GM23338 (cell line): ENCODE measurements at places on chromosomes 7 and 10.

- H3K4me3 ChIP-seq: no peak overlapping the region
- no peak overlapping the region for H3K27ac ChIP-seq
- no peak for DNase-seq
- H3K4me1 ChIP-seq: peaks cover 6% of the 10 kb centered on the region; the same call in 1 of the 2 replicates
Observed at GRCh38 chr7:140678816-140679130, 6.0 kb downstream of the ADCK2 start.

DNA sequence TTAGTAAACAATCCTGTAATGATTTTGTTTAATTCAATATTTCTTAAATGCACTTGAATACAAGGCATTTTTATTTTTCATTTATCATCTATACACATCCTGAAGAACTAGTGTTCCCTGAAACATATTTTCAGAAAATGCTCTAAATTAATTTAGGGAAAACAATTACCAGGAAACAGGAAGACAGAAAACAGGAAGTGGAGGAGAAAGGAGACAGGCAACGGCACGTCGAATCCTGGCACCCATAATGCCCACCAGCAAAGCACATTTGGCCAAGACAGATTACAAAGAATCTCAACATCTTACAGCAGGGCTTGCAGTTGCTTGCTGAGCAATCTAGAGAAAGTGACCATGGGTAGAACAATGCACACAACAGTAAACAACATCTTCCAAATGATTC lies 571.1 kb downstream of the GRID1 start:
- H3K27ac ChIP-seq: no peak overlapping the region
- no peaks in the 10 kb centered on the region for H3K27me3 ChIP-seq
- no peaks in the 10 kb centered on the region for H3K36me3 ChIP-seq
- H3K4me1 ChIP-seq: no peaks in the 10 kb centered on the region
- no peak for DNase-seq
- no peak overlapping the region for H3K4me3 ChIP-seq

DNA sequence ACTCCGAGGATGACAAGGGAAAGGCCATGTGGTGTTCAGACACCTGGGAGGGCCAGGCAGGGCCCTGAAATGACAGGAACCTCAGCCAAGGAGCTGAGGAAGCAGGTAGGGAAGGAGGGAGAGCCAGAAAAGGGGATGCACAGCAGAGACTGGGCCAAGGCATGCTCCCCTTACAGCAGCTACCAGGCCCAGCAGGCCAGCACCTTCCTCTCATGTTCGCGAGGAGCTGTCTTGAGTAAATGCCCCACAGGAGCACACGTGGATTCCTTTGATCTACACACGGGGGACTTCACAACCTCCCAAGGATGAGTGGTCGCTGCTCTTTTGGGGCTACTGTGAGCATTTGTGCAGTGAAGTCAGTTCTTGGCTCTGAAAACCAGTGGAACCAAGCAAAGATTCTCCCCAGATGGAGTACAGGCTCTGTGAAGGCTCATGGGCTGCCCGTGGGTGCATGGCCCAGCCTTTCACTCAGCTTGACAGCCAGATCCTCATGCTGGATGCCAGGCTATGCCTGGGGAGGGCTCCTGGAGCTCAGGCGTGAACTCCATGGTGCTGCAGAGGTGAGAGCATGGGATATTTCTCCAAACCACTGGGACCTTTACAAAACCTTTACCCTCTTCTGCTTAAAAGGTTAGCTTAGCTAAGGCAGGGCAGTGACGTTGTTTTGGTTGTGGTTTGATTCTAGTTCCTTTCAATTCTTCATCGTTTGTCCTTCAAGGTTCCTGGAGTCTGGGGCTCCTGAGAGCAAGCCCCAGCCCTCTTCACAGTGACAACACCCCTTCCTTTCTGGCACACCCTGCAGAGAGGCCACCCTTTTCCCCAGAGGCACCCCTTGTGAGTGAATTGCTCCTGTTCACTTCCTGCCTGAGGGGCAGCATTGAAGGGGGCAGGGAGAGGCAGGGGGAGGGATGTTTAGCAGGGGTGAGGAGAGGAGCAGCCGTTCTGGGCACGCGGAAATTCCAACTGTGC lies 74.2 kb upstream of the ZPBP start:
- no peak overlapping the region for H3K4me3 ChIP-seq
- H3K27me3 ChIP-seq: no peaks in the 10 kb centered on the region
- H3K4me1 ChIP-seq: no peaks in the 10 kb centered on the region

DNA sequence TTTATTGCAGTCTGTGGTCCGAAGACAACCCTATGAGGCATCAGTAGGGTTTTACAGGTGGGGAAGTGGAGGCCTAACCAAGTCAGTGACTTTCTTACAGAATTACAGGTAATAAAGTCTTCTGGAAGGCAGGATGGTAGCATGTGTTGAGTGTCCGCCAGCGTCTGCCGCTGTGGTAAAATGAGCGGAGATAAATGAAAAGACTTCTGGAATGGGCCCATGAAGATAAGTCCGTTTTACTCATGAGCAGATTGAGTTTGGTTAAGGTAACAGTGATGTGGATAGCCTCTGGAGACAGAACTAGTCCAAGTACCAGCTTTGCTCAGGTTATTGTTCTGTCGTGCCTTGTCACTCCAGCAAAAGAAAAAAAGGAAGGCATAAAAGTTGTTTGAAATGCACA lies 966 bp downstream of the FBH1 start:
- peaks cover 13% of the 10 kb centered on the region for H3K4me1 ChIP-seq
- peaks cover 8% of the 10 kb centered on the region; the same call in 1 of the 2 replicates for H3K36me3 ChIP-seq
- peak overlapping the region; percentile 80 for H3K4me3 ChIP-seq
- no peak for DNase-seq
- H3K27me3 ChIP-seq: no peaks in the 10 kb centered on the region
- peak overlapping the region; percentile 66; the same call in 1 of the 2 replicates for H3K27ac ChIP-seq

DNA sequence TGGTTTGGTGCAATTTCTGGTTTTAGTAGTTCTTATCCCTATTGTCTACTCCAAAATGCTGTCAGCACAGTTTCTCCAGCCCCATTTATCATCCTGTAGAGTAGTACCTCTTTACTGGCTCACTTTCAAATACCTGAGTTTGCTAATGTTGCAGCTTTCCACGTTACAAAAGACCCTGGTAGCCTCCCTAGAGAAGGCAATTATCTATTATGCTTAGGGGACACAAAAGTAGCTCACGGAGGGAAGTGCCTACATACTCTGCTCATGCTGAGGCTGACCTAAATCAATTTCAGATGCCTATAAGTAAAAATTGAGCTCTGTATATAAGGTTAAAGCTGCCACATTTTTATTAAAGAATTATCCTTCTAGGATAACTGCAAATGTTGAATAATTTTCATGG lies 603.6 kb downstream of the CNTNAP2 start:
- H3K27ac ChIP-seq: no peak overlapping the region
- H3K4me1 ChIP-seq: no peaks in the 10 kb centered on the region
- no peak overlapping the region for H3K4me3 ChIP-seq
- no peak for DNase-seq
- H3K36me3 ChIP-seq: no peaks in the 10 kb centered on the region

- H3K4me3 ChIP-seq: no peak overlapping the region
- no peaks in the 10 kb centered on the region for H3K4me1 ChIP-seq
- H3K36me3 ChIP-seq: no peaks in the 10 kb centered on the region
- no peaks in the 10 kb centered on the region for H3K27me3 ChIP-seq
Observed at GRCh38 chr7:73353243-73353642, 25.3 kb downstream of the FKBP6 start.

DNA sequence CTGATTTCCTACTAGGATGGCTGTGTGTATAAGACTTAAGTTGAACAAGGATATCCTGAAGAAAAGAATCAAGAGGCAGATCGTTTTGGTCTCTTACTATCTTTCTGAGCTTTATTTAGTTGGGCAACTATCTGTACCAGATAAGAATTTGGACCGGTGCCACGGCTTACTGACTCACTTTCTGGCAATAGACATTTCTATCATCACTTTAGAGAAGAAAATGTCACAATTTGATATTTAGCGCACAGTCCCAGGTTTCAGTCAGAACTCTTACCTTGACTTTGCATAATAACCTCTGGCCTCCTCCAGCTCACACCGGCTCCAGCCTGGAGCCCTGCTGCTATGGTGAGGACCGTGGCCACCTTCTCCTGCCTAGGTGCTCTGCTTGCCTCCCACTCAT lies 218.2 kb upstream of the MDFIC start:
- H3K4me3 ChIP-seq: no peak overlapping the region
- DNase-seq: no peak
- no peaks in the 10 kb centered on the region for H3K27me3 ChIP-seq
- H3K36me3 ChIP-seq: no peaks in the 10 kb centered on the region

DNA sequence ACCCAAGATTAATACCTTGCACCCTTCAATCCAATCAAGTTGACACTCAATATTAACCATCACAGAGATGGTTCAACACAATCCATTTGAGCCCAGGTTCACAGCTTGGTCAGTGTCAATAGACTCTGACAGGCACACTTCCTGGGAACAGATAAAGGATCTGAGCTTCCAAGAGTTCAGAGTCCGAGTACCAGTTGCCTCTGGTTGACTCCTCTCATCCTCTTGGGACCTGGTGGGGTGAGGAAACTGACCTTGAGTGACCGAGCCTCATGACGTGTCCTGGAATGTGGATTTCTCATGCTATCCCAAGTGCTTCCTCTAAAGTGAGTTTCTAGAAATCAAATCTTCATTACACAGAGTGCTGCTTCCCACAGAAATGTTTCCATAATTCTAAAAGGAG lies 162.0 kb downstream of the CYP26A1 start:
- no peak overlapping the region for H3K4me3 ChIP-seq
- H3K27me3 ChIP-seq: no peaks in the 10 kb centered on the region
- no peaks in the 10 kb centered on the region for H3K36me3 ChIP-seq
- DNase-seq: no peak
- H3K27ac ChIP-seq: no peak overlapping the region
- no peaks in the 10 kb centered on the region for H3K4me1 ChIP-seq

- DNase-seq: no peak
- H3K27me3 ChIP-seq: no peaks in the 10 kb centered on the region
- H3K27ac ChIP-seq: no peak overlapping the region
- peaks cover 42% of the 10 kb centered on the region for H3K36me3 ChIP-seq
- no peaks in the 10 kb centered on the region for H3K4me1 ChIP-seq
Observed at GRCh38 chr10:42594246-42594650, 44.1 kb downstream of the ZNF33B start.

GRCh38 chr10:107391901-107392300 lies 227.4 kb upstream of the SORCS1 start:
- H3K27me3 ChIP-seq: peaks cover 22% of the 10 kb centered on the region; the same call in 1 of the 2 replicates
- H3K27ac ChIP-seq: no peak overlapping the region
- H3K36me3 ChIP-seq: no peaks in the 10 kb centered on the region

DNA sequence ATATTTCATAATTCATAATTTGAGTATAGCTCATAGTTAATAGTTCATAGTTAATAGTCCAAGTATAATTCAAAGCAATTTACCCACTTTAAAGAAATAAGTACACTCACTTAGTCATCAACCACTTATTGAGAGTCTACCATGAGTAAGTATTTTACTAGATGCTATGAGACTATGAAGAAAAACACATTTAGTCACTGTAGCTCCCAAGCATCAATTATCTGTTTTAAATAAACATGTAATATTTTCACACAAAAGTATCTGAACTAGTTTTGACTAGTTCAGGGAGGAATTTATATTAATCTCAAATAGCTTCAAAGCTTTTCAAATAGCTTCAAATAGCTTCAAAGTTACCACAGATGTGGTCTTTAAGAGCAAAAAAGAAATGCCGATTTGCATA lies 119.2 kb downstream of the ANK3 start:
- H3K27ac ChIP-seq: no peak overlapping the region
- H3K4me3 ChIP-seq: no peak overlapping the region
- no peaks in the 10 kb centered on the region for H3K4me1 ChIP-seq
- H3K27me3 ChIP-seq: no peaks in the 10 kb centered on the region

DNA sequence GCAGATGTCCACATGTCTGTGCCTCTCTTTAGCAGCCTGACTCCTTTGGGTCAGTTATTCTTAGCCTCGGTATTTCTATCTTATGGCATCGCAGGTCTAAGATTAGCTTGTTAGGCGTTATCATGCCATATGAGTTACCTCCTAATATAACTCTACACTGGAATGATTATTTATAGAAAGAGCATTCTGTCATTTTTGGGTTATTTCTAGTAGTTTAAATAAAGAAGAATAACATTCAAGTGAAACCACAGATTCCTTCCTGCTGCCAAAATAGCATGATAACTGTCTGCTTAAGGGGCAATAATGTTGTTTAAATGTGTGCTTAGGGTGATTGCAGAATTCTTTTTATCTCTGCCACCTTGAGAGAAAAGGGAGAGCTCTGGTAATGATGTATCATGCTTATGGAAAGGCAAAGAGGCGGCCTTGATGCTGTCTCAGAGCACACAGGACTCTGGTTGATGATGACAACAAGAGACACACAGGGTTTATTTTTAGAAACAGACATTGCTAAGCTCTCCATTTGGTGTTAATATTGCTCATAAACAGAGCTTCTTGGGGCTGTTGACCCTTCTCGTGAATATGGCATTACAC lies 10.4 kb downstream of the HDAC9 start:
- no peak overlapping the region for H3K4me3 ChIP-seq
- H3K27me3 ChIP-seq: no peaks in the 10 kb centered on the region
- no peak for DNase-seq
- no peaks in the 10 kb centered on the region for H3K36me3 ChIP-seq

- H3K4me3 ChIP-seq: peak overlapping the region; percentile 86
- no peaks in the 10 kb centered on the region for H3K27me3 ChIP-seq
- H3K27ac ChIP-seq: no peak overlapping the region
- peak; percentile 30 for DNase-seq
- no peaks in the 10 kb centered on the region for H3K36me3 ChIP-seq
Observed at GRCh38 chr7:112204499-112205342, 1.5 kb downstream of the DOCK4 start.

DNA sequence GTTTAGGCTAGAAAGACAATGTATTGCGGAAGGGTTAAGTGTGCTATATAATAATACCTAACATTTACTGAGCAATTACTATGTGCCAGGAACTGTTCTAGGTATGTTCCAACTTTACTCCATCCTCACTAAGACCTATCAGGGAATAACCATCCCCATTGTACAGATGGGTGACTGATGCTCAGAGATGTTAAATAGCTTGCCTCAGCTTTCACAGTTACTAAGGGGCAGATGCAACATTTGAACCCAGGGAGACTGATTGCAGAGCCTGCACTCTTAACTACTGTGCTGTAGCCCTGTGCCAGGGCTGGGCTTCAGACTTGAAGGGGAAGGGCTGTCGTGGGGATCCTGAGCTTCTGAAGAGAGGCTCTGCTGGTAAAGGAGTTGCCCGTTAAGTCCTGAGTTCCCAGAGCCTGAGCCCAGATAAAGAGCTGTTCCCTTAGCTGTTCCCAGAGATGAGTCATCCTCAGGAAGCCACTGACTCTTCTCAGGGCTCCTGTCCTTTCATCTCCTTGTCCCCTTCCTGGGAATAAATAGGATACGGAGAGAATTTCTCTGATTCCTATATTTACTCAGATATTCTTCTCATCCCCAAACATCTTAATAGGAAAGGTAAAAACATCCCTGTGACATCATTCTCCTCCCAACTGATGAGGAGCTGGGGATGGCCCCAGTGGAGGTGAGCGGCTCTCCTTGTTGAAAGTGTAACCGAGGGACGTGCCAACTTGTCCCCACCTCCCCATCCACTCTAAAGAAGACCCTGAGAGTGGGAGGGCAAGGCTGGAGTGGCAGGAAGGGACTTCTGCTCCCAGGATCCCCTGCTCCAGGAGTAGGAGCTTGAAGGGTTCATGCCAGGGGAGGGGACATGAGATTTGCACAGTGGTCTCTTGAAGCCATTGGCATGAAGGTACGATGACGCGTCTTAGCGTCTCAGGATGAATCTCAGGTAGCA lies 28.0 kb upstream of the HABP2 start:
- H3K4me3 ChIP-seq: no peak overlapping the region
- no peaks in the 10 kb centered on the region for H3K36me3 ChIP-seq
- H3K4me1 ChIP-seq: no peaks in the 10 kb centered on the region
- H3K27me3 ChIP-seq: no peaks in the 10 kb centered on the region
- no peak for DNase-seq
- H3K27ac ChIP-seq: no peak overlapping the region

- DNase-seq: no peak
- no peak overlapping the region for H3K4me3 ChIP-seq
Observed at GRCh38 chr7:26438078-26438477, 146.4 kb downstream of the SNX10 start.
